ENCODE measurements at places on chromosomes 16 and 17.

GRCh38 chr17:77003699-77004098 lies 135.5 kb downstream of the MGAT5B start:
- no peak for DNase-seq

DNA sequence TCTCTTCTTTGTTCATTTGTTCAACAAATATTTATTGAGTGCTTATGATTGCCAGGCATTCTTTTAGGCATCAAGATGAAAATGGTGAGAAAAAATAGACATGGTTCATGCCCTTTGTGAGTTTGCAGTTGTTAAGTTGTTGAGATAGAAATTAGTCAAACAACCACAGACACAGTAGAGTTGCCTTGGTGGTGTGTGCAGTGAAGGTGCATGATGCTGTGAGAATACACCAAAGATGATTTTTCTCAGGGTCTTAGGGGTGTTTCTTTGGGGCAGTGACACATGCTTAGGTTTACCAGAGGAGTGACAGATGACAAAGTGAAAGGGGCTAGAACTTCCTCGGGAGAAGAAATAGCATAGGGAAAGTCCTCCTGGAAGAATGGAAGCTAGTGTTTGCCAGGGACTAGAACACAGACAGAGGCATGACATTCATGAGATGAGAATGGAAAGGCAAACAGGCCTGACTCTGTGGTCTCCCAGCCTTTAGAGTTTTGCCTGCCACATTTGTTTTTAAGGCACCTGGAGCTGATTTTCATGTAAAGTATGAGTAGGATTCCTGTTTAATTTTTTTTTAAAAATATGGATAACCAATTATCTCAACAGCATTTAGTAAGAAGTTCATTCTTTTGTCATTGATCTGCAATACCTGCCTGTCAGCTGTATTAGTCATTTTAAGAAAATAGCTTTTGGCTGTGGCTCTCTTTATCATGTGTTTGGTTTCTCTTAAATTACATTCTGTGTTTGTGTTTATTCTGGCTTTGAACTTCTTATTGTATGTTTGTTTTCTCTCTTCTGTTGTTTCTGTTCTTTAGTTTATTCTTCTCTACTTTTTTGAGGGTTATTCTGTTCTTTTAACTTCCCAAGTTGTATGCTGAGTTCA lies 36.6 kb downstream of the CYLD start:
- no peak for DNase-seq

GRCh38 chr16:87961623-87962022 lies 10.4 kb downstream of the BANP start:
- DNase-seq, result no peak

DNA sequence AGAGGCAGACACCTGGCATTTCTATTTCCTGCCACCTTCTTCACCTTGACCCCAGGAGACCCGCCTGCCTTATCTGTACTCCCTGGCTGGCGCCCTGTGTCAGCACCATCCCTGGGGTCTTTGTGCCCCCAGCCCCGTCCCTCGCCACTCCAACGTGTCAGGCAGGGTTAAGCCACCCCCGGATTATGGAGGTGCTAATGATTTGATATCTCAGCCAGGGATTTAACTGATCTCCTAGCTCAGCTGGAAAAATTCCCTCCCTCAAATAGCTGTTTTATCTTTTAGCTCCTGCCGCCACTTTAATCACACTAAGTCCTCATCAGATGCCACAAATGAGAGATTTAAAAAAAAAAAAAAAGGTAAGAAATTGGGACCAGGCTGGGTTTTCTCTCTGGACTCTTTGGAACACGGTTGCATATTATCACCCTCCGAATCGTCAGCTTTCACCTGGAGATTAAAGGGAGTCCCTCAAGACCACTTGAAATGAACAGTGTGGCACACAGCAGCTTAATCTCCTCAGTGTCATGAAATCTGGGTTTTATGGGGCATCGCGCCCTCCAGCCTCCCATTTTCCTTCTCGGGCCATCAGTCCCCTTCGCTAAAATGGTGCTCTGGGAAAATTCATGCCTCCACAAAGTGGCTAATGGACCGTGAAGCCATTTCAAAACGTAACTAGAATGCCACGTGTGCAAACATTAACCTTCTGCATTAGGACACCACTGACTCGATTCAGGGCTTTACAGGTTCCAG lies 26.2 kb upstream of the WFDC1 start:
- DNase-seq, result peak; percentile 50

DNA sequence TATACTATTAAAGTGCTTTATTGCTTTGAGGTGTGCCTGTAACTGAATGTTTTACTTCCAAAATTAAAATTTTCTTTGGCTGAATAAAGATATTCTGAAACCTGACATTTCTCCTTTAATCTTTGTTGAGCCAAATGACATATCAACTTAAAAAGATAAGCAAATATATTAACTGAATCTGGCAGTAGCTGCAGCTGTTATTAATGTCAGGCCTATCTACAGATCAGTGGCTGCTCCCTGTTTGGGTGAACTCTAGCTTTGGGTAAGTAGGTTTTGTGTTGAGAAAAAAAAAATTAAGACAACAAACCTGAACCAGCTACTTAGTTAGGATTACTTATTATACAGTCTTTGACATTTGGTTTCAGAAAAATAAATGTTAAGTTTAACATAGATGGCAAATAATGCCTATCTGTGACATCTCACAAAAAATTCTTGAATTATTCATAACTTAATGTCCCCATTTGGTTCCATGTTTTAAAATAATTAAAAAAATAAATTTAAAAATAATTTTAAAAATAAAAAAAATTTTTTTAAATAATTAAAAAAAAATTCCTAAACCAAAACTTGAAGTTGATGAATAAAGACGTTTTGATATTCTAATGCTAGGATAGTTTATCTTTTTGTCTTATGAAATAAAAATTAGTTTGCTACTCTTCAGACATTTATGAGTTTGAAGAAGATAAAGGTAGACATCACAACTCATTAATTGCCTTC lies 19.8 kb downstream of the CPD start:
- DNase-seq, result no peak

- DNase-seq, result no peak
Measured at GRCh38 chr16:86353148-86353547, 157.2 kb upstream of the FOXF1 start.

DNA sequence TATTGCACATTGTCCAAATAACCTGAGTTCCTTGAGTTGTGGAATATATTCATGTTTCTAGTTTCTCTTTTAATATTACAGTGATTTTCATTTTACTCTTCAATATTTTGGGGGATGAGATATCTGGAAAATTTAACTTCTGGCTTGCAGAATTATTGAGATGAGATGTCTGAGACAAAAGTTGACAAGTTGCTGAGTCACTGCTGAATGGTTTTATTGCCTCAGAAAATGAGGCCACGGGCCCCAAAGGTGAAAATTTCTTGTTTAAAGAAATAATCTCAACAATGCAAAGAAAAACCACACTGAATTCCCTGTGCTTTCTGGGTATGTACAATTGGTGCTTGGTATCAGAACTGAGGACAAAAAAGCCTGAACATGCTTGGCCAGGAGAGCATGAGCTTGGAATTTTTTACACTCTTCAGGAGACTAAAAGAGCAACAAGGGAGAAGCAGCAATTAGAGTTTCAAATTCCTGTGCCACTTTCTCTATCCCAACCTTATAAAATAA lies 129.2 kb upstream of the TOM1L1 start:
- no peak for DNase-seq
